Hindlimb muscle (tissue), 1 donor: ENCODE measurements at places on chromosomes 12 and 14. TPM values are rescaled to one million over a fixed set of nuclear protein-coding genes. Genes with fewer than 3 reads are reported as not detected.

DTX1 gene
- 5.9 TPM for polyA plus RNA-seq

- DNase-seq = no peak
These were observed 44.5 kb upstream of the EEA1 start for GRCh38 chr12:92973614-92974013.

GRCh38 chr12:1099158-1099557 lies 108.1 kb downstream of the ERC1 start:
- no peak for DNase-seq

GRCh38 chr12:1553987-1554982 lies 40.1 kb downstream of the FBXL14 start:
- DNase-seq = no peak

IL26 gene
- not detected for polyA plus RNA-seq

DNA sequence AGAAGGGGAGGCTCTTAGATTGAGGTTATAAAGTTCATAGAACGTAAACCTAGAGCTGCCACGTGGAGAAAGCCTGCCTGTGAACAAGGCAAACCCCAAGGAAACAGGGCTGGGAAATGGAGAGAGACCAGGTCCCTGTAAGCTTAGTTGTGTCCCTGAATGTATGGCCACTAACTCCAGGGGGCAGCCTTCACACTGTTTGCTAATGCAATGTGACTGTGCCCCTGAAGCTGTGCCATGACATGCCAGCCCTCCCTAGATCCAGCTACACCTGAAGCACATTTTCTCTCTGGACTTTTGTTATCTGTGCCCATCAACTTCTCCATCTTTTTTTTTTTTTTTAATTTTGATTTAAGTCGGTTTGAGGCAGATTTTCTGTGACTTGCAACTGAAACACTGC lies 60.6 kb upstream of the TMCC3 start:
- no peak for DNase-seq

TOMM20L gene
- 1.8 TPM for polyA plus RNA-seq

- no peak for DNase-seq
These were observed 51.9 kb downstream of the GALNT8 start for GRCh38 chr12:4771960-4772566.

PLXNC1 gene
- 15.3 TPM for polyA plus RNA-seq

AQP6 gene
- polyA plus RNA-seq = 0.09 TPM
